ENCODE measurements at places on chromosomes 12 and 14.

DNA sequence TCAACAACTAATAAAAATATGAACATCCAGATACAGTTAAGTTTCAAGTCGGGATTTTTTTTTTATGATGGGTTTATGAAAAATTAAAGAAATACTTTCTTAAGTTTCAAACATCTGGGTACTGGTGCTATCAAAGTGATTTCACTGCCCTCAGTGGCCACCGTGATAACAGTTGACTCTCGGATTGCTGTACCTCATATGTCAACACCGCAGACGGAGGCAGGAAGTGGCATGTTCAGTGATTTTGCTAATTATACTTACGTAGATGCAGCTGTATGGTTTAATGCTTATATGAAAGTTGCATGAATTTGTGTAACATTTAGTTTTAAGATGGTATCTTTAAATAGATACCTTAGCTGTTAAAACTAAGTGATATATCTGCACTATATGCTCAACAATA is 20.8 kb upstream of the FBLN5 start:
- DNase-seq, result no peak

GRCh38 chr12:72006766-72007165 is 68.1 kb downstream of the TPH2 start:
- no peak for DNase-seq

- no peak for DNase-seq
These were observed 12.0 kb downstream of the TFCP2 start for GRCh38 chr12:51160814-51161459.

DNA sequence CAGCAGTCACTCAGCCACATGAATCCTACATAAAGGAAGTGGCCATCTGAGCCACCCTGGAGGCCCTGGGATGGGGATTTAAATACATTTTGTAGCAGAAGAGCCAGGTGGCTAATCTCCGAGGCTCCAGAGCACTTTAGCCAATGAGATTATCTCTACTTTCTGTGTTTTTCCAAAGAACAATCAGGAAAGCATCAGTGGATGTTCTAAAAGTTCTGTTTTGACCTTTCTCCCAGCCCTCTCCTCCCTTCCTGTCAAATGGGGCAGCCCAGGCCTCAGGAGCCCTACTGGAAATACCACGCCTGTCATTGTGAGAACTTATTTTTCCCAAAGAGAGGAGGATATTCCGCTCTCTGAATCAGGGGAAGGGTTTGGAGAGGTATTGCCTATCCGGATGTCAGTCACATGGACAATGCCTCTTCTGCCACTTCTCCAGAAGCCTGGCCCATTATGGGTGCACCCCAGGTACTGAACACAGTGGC is 336.8 kb upstream of the FKBP4 start:
- DNase-seq, result no peak

DNA sequence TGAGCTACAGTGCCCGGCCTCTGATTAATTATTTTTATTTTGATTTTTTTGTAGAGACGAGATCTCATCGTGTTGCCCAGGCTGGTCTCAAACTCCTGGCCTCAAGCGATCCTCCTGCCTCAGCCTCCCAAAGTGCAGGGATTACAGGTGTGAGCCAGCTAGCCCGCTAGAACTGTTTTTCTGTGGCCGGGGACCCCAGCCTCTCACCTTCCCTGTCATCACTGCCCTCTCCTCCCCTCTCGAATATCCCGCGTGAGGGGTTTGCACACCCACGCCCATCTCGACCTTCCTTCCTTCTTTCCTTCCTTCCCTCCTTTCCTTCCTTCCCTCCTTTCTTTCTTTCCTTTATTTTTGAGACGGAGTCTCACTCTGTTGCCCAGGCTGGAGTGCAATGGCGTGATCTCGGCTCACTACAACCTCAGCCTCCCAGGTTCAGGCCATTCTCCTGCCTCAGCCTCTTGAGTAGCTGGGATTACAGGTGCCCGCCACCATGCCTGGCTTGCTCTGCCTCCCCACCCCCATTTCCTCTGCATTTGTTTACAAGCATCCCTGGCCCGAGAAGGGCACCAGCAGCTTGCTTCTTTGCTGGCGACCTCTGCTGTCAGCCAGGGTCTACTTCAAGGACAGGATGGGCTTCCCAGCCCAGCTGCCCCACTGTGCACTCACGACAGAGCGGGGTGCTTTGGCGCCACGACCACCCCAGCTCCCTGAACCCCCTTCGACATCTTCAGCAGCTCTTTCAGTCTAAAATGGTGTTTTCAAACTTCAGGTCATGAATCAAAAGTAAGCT is 4.3 kb upstream of the TRAF3 start:
- no peak for DNase-seq

DNA sequence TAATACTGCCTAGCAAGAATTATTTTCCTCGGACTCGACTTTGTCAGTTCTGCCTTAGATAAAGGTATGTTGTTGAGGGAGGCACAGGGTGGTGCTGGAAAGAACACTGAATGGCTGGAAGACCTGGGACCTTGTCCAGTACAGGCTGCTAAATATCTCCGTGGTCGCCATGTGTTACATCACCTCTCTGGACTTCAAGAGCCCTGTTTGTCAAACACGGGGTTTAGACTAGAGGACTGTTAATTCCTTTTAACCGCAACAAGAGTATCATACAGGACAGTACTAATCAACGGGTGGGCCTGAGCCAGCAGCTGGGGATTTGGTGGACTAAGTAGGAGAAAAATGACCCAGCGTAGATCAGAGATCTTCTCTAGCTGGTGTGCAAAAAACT is 476.3 kb downstream of the LRIG3 start:
- DNase-seq, result no peak

- DNase-seq, result no peak
These were observed 416.1 kb downstream of the BTG1 start for GRCh38 chr12:91729543-91729942.

- DNase-seq, result no peak
These were observed 46.7 kb upstream of the OASL start for GRCh38 chr12:121085506-121086353.

GRCh38 chr12:11754256-11754655 is 104.8 kb downstream of the ETV6 start:
- no peak for DNase-seq

- no peak for DNase-seq
These were observed 8.6 kb downstream of the SPRYD4 start for GRCh38 chr12:56476972-56477432.

- DNase-seq, result no peak
These were observed 667.6 kb upstream of the TBX3 start for GRCh38 chr12:115351514-115352077.

DNA sequence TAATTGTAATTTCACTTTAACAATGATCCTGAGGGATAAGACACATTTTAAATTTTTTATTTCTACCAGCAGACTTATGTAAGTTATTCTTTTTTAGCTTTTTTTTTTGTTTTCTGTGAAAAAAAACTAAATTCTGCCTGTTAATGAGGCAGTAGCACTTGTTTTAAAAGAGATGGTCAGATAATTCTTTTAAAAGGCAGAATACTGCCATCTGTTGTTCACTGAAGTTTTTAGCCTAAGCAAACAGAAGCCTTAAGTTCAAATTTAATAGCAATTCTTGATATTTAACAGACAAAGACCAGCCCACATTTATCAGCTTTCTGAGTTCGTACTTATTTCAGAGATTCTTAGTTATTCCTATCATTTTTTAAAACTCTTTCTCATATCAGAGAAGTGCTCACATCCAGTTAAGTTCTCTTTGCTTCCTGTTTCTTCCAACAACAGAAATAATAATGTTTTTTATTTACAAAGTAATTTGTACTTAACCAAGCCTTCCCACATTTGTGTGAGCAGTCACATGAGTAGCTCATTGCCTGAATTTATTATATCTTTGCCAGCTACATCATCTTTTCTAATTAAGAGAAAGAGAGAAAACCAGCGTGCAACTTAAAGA is 93.4 kb upstream of the SLCO1C1 start:
- no peak for DNase-seq

DNA sequence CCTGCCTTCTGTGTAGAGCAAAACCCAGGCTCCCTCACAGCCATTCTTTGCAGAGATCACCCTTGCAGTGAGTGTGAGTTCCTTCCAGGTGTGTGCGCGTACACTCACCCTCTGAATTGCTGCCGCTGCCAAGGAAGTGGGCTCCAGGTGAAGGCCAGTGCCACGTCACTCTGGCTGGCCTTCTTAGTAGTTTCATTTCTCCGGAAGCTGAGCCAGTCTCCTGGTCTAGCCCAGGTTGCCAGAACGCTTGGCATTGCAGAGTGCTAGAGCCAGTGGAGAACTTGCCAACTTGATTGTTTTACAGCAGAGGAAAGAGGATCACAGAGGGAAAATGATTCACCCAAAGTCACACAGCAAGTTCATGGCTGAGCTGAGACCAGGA is 11.0 kb downstream of the CBLN3 start:
- DNase-seq, result no peak

GRCh38 chr14:93304771-93305170 is 28.1 kb downstream of the BTBD7 start:
- DNase-seq, result no peak

DNA sequence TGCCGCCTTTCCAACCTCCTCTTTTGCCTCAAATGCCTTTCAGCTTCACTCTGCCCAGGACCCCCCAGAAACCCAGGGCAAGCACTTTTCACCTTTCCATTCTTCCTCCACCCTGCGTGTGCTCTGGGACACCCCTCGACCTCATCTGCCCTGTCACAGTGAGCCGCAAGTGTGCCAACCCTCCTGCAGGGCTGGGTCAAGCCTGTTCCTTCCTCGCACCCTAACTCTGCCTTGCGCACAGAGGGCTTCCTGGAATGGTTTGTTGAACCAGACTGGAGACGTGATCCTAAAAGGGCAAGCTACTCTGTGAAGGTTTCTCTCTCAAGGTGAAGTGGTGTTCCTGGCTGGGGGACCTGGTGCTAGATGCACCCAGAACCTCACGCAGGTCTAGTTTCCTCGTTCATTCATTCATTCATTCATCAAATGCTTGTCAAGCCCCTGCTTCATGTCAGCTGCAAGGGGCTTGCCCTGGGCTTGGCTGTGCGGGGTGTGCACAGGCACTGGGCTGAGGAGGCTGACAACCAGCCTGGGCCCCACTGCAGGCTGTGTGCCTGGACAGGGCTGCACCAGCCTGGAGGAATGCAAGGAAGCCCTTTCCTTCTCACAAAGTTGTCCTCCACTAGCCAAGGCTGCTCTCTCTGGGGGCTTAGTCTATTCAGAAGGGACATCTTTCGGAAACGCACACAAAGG is 187.2 kb downstream of the CALM1 start:
- DNase-seq, result no peak

DNA sequence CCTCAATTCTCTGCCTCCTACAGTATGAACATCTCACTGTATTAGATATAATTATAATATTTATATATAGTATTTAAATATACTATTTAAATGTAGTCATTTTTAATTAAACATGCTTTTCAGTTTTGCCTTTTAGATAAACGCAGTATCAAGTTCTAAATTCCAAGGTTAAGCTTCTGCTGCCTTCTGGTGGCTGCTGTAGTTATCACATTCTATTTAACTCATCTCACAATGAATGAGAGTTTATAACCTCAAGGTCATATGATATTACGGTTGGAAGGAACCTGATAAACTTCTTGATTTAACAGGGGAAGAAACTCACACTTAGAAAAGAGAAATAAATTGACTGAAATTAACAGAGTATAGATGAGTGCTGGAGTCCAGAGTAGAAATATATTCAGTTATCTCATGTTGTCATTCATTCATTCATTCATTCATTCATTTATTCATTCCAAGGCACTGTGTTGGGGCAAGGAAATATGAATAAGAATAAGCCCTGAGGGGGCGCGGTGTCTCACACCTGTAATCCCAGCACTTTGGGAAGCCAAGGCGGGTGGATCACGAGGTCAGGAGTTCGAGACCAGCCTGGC is 31.9 kb downstream of the GUCY2C start:
- no peak for DNase-seq

- no peak for DNase-seq
These were observed 20.5 kb downstream of the PPHLN1 start for GRCh38 chr12:42346403-42347002.

GRCh38 chr12:128920468-128920867 is 67.2 kb downstream of the GLT1D1 start:
- no peak for DNase-seq

DNA sequence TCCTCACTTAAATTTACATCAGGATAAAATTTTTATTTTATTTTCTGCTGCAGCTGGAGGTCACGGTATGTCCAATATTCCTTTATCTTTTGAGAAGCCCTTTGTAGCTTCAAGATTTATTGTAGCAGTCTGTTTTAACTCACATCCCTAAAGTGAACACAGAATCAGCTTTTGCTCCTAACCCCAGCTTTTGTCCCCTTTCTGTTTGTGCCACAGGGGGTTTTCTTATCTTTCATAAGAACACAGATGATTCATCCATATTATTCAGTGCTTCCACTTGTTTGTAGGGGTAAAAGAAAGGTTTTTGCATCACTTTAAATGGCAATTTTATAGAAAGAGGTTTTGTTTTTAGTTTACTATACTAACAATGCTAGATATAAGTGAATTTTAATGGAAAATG is 21.8 kb upstream of the PIK3C2G start:
- no peak for DNase-seq

DNA sequence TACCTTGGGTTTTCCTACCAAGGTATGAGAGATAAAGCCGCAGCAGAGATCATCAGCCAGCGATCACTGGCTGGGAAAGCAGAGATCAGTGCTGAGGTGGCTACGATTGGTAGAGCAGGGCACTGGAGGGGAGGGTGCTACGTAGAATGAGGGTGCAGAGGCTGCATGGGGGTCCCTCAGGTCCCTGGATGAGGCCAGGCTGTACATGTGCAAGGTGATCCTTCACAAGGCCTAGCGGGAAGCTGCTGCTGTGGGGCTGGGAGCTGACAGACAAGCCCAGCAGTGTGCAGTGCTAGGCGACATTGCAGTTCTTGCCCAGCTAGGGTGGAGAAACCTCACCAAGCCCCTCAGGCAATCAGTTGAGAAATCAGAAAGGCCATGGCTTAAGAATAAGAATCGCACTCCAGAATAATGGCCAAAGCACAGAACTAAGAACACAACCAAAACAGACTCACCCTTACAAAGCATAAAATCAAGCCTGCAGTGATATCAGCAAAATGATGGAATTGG is 37.2 kb upstream of the GPR132 start:
- DNase-seq, result no peak

DNA sequence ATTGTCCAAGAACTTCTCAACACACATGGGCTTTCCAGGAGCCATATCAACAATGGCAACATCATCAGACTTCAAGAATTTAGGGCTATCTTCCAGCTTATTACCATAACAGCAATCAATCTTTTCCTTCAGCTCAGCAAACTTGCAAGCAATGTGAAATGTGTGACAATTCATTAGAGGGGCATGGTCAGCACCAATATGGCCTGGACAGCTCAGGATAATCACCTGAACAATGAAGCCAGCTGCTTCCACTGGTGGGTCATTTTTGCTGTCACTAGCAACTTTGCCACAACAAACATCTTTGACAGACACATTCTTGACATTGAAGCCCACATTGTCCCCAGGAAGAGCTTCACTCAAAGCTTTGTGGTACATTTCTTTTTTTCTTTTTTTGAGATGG is 5.9 kb upstream of the NEDD1 start:
- DNase-seq, result no peak
